ENCODE measurements at places on chromosomes 5 and 9.

- DNase-seq, result no peak
Measured at GRCh38 chr5:167916261-167916691, 375.2 kb upstream of the WWC1 start.

DNA sequence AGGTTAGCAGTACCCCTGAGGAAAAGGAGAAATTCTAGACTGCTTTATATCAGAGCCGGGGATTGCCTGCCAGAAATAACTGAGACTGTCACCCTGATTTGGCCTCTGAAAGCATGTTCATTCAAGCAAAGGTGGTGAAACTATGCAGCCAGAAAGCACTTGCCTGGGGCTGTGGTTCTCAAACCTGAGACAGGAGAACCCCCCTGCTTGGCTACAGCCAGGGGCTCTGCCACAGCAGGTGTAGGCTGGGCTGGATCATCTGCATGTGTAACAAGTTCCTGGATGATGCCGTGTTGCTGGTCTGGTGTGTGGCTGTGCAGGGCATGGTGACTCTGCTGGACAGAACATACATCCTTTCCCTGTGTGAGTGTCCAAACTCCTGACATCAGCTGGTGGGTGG is 157.8 kb downstream of the NXNL2 start:
- DNase-seq, result no peak

GRCh38 chr9:89923961-89924504 is 319.2 kb downstream of the GADD45G start:
- peak; percentile 62 for DNase-seq

- no peak for DNase-seq
Measured at GRCh38 chr9:95641586-95641985, 124.8 kb upstream of the PTCH1 start.

- peak; percentile 78 for DNase-seq
Measured at GRCh38 chr5:139708877-139709581, 60.9 kb downstream of the CXXC5 start.

- no peak for DNase-seq
Measured at GRCh38 chr5:149363358-149363757, 5.5 kb downstream of the PCYOX1L start.

DNA sequence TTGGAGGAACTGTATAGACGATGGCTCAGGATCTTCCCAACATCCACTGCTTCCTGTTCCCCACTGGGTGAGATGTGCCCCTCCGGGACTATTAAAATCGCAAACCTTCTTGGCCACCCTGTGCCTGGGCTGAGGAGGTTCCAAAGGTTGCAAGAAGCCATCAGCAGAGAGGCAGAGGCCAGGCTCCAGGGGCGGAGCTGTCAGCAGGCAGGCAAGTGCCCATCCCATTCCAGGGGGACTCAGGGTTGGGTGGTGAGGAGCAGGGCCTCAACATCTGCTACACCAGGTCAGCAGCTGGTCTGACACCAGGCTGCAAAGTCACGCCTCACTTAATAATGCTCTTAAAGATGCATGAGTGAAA is 2.2 kb downstream of the BTNL3 start:
- no peak for DNase-seq

DNA sequence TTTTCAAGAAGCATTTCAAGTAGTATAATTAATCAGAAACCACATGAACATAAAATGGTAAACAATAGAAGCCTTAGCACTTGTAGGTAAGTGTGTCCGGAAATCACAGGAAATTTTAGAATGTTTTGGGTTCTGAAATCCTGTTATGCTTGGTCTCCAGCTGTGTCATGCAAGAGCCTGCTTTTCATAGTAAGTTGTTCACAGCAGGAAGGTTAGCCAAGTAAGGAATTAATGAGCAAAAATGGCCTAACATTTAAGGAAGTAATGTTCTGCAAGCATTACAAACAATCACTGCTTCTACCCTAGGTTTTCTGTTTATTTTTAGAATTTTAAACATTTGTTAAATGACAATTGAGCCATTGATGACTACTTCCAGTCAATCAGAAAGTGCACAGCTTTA is 669.5 kb downstream of the SLCO4C1 start:
- DNase-seq, result no peak

DNA sequence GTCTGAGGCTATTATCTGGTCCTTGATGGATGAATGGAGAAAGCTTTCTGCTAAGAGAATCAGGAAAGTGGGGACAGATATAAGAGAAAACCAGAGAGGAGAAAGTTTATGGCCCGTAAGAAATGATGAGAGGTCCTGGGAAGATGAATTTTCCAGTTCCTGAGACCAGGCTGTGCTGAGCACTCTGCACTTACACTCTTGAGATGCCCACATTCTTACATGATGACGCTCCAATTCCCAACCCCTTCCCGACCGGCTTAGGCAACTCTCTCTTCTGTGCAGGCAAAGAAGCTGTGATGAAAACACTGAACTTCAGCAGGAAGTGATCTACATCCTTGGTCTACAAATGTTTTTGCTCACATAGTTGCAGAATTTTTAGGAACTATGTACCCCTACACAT is 417.0 kb downstream of the ARHGEF28 start:
- no peak for DNase-seq

DNA sequence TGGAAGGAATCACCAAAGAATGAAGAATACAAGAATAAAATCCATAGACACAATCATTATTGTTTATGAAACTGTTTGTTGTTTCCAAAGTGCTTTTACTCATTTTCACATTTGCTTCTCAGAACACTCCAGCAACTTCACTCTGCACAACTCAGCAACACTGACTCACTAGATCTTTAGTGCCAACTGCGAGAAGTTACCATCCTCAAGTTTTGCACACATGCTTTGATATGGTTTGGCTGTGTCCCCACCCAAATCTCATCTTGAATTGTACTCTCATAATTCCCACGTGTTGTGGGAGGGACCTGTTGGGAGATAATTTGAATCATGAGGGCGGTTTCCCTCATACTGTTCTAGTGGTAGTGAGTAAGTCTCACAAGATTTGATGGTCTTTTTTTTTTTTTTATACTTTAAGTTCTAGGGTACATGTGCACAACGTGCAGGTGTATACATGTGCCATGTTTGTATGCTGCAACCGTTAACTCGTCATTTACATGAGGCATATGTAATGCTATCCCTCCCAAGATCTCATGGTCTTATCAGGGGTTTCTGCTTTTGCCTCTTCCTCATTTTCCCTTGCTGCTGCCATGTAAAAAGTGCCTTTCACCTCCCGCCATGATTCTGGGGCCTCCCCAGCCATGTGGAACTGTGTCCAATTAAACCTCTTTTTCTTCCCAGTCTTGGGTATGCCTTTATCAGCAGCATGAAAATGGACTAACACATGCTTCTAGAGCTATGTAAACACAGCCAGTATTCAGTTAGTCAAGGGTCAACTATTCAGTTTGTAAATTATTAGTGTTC is 36.9 kb downstream of the CLINT1 start:
- DNase-seq, result no peak

GRCh38 chr9:93898502-93899426 is 56.4 kb downstream of the BARX1 start:
- no peak for DNase-seq

- DNase-seq, result no peak
Measured at GRCh38 chr5:154157483-154158378, 32.8 kb upstream of the GALNT10 start.

GRCh38 chr9:100377015-100377414 is 24.3 kb upstream of the TEX10 start:
- no peak for DNase-seq

DNA sequence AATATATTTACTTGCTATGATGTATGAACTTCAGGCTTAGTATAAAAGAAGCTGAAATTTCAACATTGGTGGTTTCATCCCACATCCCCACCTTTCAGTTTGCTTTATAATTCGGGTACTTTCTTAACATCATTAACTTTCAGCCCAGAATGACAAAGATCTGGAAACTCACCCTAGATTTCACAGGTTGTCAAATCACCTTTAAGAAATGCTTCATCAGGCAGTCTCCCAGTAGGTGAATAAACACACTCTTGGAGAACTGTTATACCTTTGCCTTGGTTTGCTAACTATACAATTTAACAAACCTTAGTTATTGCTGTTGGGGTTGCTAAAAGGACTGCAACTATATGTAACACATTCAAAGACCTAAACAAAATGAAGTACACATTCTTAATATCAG is 54.4 kb downstream of the MLANA start:
- no peak for DNase-seq

DNA sequence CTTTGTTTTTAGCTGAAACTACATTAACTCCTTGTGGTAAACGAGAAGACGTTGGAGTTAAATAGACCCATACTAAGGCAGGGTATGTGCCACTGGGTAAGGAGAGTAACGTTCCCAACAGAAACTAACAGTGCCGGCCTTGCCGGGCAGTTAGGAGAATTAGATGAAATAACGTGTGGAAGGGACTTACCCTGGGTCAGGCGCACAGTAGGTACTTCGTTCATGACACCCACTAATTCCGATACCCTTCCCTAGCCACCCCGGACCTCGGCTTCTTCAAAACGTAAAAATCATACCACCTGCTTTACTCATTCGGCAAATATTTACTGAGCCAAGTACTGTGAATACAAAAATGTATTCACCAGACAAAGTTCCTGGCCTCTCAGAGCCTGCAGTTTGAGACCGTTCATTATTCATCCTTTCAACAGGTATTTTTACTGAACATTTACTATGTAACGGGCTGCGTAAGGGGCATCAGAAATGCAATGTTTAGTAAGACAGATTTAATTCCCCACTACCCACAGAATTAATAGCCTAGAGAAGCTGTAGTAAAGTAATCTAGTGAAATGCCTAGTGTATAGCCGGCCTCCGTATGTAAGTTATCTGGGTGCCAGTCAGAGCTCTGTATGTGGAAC is 3.2 kb upstream of the SMIM23 start:
- DNase-seq, result no peak

DNA sequence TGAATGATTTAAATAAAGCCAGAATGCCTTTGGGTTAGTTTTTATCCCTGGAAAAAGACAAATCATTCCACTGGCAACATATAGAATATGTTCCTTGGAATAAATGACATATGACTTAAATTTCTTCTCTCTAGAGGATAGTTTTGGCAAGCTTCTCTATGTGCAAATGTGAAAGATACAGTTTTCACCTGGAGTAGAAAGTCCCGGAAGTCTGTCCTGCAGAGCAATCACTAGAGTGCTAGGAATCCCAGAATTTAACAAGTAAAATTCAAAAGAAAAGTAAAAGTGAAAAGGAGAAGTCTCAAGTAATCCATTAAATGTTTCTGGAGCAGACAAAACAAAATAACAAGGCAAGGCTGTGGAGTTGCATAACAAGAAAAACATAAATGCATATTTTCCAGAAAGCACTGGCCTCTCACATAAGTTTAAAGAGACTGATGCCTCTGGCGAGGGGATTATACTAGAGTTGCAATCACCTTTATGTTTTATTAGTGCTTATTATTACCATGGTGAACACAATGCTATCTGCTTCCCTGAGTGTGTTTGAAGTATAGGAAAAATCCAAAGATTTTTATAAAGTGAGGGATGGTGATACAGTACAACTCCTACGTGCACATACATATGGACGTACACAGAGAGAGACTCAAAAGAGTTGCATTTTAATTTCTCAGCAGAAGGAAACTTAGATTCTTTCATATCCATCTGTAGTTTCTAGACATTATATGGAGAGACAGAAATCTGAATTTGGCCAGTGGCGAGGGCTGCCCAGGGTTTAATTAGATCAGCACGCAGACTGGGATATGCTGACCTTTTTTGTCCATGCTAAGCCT is 188.3 kb upstream of the ANKRD55 start:
- no peak for DNase-seq

- DNase-seq, result no peak
Measured at GRCh38 chr9:124277420-124277819, 19.7 kb downstream of the NEK6 start.

DNA sequence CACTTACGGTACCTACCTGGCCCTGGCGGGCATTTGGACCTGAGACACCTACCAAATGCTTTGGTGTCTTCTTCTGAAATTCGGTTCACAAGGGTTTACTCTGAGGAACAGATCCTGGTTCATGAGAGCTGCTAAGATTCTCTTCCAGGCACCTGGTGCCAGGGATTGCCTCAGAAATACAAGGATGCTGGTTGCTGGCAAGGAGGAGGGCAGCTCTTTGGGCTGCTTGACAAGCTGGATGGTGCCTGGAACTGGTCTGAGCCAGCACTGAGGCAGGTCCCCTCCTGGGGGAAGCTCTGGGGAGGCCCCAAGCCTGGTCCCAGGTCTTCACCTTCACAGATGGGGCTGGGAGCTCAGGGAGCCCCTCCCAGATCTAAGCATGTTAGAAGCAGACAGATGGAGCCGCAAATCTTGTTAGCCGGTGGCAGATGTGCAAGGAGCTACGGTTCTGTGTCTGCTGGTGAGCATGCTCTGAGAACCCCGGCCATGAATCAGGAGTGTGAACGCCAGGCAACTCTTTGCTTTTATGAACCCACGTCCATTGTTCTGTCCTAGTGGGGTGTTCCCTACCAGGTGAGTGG is 16.3 kb downstream of the FABP6 start:
- DNase-seq, result no peak

DNA sequence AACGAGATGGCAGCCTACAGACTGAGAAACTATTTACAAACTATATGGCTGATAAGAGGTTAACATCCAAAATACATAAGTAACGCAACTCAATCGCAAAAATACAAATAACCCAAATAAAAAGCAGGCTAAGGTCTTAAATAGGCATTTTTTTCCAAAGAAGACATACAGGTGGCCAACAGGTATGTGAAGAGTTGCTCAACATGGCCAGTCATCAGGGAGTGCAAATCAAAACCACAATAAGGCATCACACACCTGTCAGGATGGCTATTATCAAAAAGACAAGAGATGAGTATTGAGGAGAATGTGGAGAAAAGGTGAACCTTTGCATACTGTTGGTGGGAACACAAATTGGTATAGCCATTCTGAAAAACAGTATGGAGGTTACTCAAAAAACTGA is 73.5 kb downstream of the CAMSAP1 start:
- DNase-seq, result no peak

- DNase-seq, result no peak
Measured at GRCh38 chr5:71924325-71924724, 182.9 kb upstream of the MAP1B start.

DNA sequence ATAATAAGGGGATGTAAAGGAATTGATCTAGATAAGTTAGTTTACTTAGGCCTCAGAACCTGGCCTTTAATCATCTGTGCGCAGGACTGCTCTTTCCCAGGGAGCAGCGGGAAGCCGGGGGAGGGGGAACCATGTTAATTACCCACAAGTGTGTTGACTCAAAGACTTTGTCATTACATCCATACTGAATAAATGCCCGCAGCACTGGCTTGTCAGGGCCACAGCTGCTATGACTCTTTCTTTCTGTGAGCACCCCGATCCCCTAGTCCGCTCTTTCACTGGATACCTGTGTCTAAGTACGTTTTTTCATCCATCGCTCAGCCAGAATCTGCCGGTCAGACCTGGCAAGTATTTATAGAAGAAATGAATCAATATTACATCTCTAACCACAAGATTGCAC is 249.3 kb upstream of the DMRT1 start:
- DNase-seq, result no peak

- no peak for DNase-seq
Measured at GRCh38 chr5:102040326-102040725, 255.8 kb downstream of the SLCO4C1 start.

DNA sequence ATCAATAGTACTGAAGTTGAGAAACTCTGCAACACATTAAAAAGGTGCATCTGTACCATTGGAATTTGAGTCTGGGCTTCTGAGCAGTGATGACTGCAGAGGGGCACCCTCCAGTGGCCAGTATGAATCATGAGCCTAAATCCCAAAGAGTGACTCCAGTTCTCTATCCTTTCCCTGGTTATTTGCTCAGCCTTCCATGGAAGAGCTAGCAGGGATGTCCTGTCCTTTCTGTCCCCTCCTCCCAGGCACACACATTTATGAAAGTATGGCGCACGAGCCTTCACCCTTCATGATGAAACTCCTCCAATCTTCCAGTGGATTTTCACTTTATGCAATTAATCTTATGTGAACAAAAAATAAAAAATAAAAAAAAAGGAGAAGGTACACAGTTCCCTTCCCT is 81.0 kb downstream of the ESM1 start:
- DNase-seq, result no peak
